ENCODE measurements at places on chromosomes 5 and 9.

DNA sequence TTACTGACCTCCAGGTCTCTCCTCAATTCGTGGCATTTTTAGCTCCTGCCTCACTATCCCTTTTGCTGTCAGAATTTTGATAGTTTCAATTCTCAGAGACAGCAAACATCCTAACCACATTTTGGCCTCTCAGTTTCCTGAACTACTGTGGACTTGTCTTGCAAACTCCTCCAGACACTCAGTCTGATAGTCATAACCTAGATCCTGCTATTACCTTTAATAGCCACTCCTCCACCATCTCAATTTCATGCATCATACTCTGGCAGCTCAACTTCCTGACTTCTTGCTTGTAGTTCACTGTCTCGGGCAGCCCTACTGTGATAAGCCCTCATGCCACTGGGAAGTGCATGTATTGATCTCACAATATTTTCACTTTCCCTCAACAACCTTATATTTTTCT lies 481.8 kb upstream of the CDH18 start:
- DNase-seq, result no peak

GRCh38 chr9:75027187-75028107 lies 646 bp downstream of the CARNMT1 start:
- peak; percentile 67 for DNase-seq

- no peak for DNase-seq
These were observed 391.1 kb downstream of the ARHGEF28 start for GRCh38 chr5:74017112-74017511.

- DNase-seq, result no peak
These were observed 500.0 kb upstream of the C9orf72 start for GRCh38 chr9:28073270-28073669.

GRCh38 chr5:5767286-5767928 lies 344.9 kb downstream of the ICE1 start:
- DNase-seq, result no peak

GRCh38 chr5:164748861-164749260 lies 1243.4 kb downstream of the MAT2B start:
- no peak for DNase-seq

GRCh38 chr9:130924448-130924788 lies 14.6 kb downstream of the FIBCD1 start:
- DNase-seq, result no peak

- DNase-seq, result no peak
These were observed 29.7 kb upstream of the PPP2CA start for GRCh38 chr5:134255418-134256150.

GRCh38 chr5:115767424-115767823 lies 49.0 kb downstream of the CDO1 start:
- DNase-seq, result no peak

DNA sequence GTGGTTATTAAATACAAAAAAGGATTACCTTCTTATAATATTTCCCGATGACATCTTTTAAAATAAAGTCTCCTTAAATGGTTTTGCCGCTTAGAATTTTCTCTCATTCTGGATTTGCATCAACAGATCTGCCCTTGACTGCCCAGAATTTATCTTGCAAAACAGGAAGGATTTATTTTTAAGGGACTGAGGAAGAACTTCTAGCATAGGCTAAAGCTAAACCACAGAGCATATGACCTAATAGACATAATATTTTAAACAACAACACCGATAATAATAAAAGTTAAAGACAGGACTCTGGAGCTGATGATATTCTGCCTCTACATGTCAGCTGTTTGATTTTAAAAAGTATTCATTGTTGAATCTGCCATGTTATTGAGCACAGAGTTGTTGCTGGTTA lies 145.3 kb upstream of the ADCY2 start:
- DNase-seq, result no peak

- no peak for DNase-seq
These were observed 2.9 kb downstream of the EDIL3 start for GRCh38 chr5:84381502-84382362.

- no peak for DNase-seq
These were observed 6.2 kb upstream of the SPINK4 start for GRCh38 chr9:33233626-33234342.

GRCh38 chr9:76456202-76456926 lies 2.6 kb upstream of the GCNT1 start:
- peak; percentile 91 for DNase-seq

DNA sequence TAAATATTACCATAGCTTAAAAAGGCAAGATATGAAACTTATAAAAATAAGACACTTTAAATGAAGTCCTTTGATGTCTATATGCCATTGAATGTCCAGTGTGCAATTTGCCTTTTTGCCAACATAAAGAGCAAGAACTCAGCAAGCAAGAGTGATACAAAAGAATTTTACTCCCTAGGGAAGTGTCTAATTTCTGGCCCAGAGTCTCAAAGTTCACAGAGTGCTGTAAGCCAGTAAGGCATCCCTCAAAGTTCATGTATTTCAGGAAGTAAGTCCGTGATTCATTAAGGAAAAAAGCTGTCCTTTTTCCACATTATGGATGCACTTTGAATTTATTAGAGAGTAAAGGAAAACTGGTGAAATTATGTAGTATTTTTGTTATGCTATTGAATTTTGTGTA lies 185.2 kb downstream of the CCDC171 start:
- no peak for DNase-seq

DNA sequence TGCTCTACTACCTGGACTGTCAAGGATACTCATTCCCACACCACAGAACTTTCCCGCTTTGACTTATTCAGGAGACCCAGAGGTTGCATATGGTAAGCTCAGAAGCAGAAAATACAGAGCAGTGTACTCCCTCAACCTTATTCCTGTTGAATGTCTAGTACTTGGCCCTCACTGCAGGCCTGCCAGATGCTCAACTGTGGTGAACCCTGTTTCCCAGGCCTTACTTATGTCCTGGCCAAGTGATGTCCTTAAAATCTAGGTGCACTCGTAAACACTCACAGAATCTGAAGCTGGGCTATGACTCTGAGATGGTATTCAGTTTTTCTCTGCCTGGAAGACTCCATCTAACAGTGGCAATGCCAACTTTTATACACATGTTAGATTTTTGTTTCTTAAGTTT lies 21.0 kb downstream of the DIAPH1 start:
- DNase-seq, result no peak

DNA sequence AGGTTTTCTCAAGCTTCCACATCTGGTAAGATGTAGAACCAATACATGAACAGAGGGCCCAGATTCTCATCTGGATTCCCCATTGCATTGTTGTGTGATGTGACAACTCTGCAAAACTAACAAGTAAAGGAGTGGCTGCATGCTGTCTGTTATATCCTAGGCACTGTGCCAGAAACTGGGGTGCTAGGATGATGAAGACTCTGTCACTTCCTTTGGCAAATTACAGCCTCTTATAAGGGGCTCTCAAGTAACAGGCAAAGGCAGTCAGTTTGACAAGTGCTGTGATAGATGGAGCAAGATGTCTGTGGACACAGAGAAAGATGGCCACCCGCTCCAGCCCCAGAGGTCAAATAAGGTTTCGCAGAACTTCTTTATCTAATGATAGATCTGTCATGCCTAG lies 115.7 kb downstream of the PAPPA start:
- no peak for DNase-seq

GRCh38 chr5:103561685-103562452 lies 720 bp downstream of the NUDT12 start:
- DNase-seq, result no peak

- DNase-seq, result no peak
These were observed 2.5 kb downstream of the PDCD1LG2 start for GRCh38 chr9:5512658-5513452.

- no peak for DNase-seq
These were observed 26.7 kb upstream of the XPA start for GRCh38 chr9:97723819-97724218.

GRCh38 chr5:138986186-138986800 lies 111.2 kb upstream of the LRRTM2 start:
- DNase-seq, result no peak

DNA sequence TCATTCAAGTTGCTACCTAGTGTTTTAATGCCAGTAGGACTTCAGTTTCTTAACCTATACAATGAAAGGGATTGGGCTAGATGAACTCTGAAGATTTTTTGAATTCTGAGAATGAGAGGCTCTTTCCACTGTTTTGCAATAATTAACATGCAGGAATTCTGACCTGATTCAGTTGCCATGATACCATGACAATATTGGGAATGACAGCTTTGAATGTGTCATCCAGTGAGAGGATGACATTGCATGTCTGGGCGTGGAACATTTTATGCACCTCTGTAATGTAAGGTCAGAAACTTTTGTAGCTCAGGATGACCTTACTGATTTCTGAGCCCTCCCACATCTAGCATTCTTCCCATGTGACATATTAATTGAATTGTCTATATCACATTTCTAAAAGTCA lies 30.6 kb upstream of the SPINK5 start:
- DNase-seq, result no peak

Measured in GDM1 (cell line).